Kidney (tissue), 22 donors: ENCODE measurements at places on chromosomes 1 and 21. TPM values are rescaled to one million over a fixed set of nuclear protein-coding genes. Genes with fewer than 3 reads are reported as not detected.

DNA sequence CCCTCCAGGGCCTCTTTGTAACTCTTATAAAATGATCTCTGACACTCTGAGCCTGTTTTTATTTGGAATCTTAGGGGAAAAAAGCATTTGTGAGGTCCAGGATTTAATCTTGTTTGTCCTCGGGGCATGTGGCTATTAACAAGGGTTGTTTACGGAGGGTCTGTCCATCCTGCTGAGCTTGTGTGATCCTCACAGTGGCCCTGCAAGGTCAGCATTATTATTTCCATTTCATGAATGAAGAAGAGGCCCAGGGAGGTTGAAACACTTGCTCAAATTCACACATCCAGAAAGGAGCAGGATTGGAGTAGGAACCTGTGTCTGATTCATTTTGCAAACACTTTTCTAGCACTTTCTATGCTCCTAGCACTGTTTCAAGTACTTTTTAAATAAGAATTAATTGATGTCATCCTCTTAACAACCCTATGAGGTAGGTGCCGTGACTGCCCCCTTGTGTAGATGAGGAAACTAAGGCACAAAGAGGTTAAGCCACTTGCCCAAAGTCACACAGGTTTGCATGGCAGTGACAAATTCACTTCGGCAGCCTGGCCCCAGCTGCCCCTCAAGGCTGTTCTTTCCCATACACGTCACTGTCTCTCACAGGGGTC is 178.9 kb downstream of the MIS18A start:
- H3K4me1 ChIP-seq = no peaks in the 10 kb centered on the region
- no peak overlapping the region for H3K4me3 ChIP-seq
- H3K27me3 ChIP-seq = no peaks in the 10 kb centered on the region
- H3K36me3 ChIP-seq = no peaks in the 10 kb centered on the region

DNA sequence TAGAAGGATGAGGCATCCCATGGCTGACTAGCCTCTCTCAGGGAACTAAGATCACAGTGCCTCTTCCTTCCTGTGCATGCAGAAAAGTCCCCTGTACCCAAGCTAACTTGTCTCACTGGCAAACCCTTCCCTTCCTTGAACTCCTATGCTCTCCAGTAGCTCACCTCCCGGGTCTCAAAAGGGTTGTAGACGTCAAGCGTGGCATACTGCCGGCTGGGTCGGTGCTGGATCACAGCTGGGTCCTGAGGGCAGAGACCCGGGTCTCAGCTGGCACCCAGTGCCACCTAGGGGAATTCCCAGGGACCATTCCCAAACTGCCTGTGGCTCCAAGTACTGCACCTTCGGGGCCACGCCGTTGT is 688 bp downstream of the SCAMP3 start:
- DNase-seq = no peak
- peaks cover 32% of the 10 kb centered on the region for H3K36me3 ChIP-seq
- peak overlapping the region; percentile 84 for H3K4me3 ChIP-seq
- H3K27me3 ChIP-seq = no peaks in the 10 kb centered on the region
- peak overlapping the region; percentile 66 for H3K27ac ChIP-seq

- no peaks in the 10 kb centered on the region for H3K27me3 ChIP-seq
- no peak for DNase-seq
- H3K27ac ChIP-seq = no peak overlapping the region
- H3K36me3 ChIP-seq = no peaks in the 10 kb centered on the region
These were observed 47.0 kb downstream of the MT1HL1 start for GRCh38 chr1:236957235-236957634.

GRCh38 chr1:15902882-15903281 is 55.4 kb downstream of the SPEN start:
- no peak for DNase-seq
- H3K4me1 ChIP-seq = no peaks in the 10 kb centered on the region
- H3K27me3 ChIP-seq = no peaks in the 10 kb centered on the region
- no peak overlapping the region for H3K4me3 ChIP-seq
- H3K36me3 ChIP-seq = no peaks in the 10 kb centered on the region

- H3K27me3 ChIP-seq = peaks cover 12% of the 10 kb centered on the region
- H3K4me1 ChIP-seq = peaks cover 7% of the 10 kb centered on the region
- DNase-seq = no peak
- no peak overlapping the region for H3K27ac ChIP-seq
- no peak overlapping the region for H3K4me3 ChIP-seq
These were observed 22.0 kb downstream of the FOXO6 start for GRCh38 chr1:41383094-41383852.

GRCh38 chr21:40547906-40548513 is 298.9 kb downstream of the DSCAM start:
- no peak overlapping the region for H3K4me3 ChIP-seq
- H3K27me3 ChIP-seq = no peaks in the 10 kb centered on the region
- no peaks in the 10 kb centered on the region for H3K36me3 ChIP-seq
- H3K27ac ChIP-seq = no peak overlapping the region
- H3K4me1 ChIP-seq = no peaks in the 10 kb centered on the region
- DNase-seq = no peak

DNA sequence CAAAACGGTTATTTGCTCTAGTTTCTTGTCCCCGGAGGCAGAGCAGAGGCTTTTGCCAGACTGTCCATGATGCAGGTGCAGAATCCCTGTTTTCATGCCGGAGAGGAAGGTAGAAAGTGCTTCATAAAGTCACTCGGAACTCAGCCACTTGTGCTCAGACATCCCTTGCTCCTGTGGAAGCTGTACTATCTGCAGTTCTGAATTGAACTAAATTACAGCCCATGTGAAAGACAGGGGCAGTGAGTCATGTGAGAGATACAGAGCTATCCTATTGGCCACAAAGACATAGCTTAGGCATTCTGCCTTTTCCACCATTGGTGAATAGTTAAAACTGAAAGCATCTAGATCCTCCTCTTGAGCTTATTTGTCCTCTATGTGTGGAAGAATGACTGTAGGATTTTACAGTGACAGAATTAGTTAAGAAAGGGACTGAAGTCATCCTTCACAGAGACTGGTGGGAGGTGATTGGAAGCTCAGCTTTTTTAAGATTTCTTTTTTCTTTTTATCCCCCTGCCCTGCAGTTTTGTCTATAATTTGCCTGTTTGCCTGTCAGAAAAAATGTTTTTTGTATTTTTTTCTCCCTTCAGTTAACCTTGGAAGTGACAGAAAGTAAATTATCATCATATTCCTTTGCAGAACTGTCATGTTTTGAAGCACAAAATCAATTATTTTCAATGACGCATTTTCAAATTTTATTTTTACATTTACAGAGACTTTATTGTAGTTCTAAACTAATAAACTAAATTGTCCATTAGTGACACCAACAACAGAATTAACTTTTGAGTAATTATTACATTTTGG is 298.6 kb downstream of the PTPRC start:
- no peak for DNase-seq
- H3K4me3 ChIP-seq = peak overlapping the region; percentile 78
- no peaks in the 10 kb centered on the region for H3K4me1 ChIP-seq
- H3K36me3 ChIP-seq = no peaks in the 10 kb centered on the region

DNA sequence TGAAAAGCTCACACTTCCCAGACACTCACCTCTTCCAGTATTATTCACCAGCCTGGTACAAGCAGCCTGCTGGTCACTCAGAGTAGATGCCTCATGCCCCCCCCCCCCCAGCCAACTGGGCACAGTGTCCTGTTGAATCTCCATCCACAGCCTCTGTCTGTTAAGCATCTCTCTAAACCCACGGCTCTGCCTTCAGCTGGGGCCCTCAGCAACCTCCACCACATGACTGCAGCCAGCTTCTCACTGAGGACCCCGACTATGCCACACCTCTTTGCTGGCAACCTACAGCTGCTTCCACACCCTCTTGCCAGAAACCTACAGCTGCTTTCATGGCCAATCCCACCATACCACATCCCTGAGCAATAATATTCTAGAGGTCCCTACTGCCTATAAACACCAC is 113.1 kb downstream of the RHOU start:
- H3K27ac ChIP-seq = no peak overlapping the region
- no peak overlapping the region for H3K4me3 ChIP-seq
- H3K27me3 ChIP-seq = no peaks in the 10 kb centered on the region

The PTPRU gene
- total RNA-seq = 53.6 TPM

The CAPN2 gene
- total RNA-seq = 276 TPM

The NUDT4B gene
- not detected for total RNA-seq

The MINDY1 gene
- total RNA-seq = 33.5 TPM

The S100A2 gene
- total RNA-seq = 152 TPM

The BTG2 gene
- 59.9 TPM for total RNA-seq

The SARS1 gene
- total RNA-seq = 181 TPM

The IFI44 gene
- 42.3 TPM for total RNA-seq
